Retina (tissue), 1 donor: ENCODE measurements at places on chromosomes 12 and 14.

- DNase-seq, result no peak
Measured at GRCh38 chr14:26137161-26137560, 460.7 kb downstream of the NOVA1 start.

DNA sequence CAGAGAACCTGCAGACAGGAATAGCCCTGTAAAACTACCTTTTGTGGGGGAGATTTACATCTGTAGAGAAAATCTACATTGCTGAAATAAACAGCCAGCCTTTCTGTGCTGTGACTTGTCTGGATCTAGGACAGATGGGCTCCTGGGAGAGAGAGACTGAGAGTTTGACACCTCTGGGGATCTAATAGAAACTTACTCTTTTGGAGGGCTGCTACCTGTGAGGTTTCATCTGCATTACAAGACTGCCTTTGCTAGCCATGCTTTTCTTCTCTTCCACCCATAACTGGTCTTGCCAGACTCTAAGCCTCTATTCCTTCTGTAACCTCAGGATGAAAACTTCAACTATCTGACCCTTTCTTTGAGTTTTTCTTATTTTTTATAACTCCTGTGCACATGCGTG is 452.6 kb downstream of the ZFP36L1 start:
- DNase-seq, result no peak

GRCh38 chr12:26721800-26722199 is 111.2 kb downstream of the ITPR2 start:
- DNase-seq, result no peak

DNA sequence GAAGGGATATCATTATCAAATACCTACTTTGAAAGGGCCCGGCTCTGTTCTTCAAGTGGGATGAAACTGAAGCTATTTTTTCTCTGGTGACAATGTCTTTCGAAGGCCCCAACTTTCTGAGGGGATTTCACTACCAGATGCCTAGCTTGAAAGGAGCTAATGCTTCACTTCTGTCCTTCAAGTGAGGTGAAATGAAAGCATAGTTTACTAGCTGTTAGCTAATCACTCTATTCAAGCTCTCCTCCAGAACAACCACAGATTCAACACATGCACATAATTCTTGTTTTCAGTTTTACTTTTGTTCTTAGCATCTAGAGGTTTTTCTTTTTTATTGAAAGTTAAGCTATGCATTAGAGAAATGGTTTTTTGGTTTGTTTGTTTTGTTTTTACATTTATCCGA is 571.4 kb downstream of the NOVA1 start:
- no peak for DNase-seq

- no peak for DNase-seq
Measured at GRCh38 chr14:64680013-64680713, 24.1 kb upstream of the PLEKHG3 start.

- DNase-seq, result no peak
Measured at GRCh38 chr14:20184181-20184580, 6.5 kb upstream of the OR11G2 start.

GRCh38 chr14:38138473-38139138 is 69.1 kb upstream of the SSTR1 start:
- DNase-seq, result no peak

- DNase-seq, result no peak
Measured at GRCh38 chr14:42869681-42870080, 1263.0 kb downstream of the LRFN5 start.

GRCh38 chr12:124057691-124058090 is 84.7 kb downstream of the ZNF664 start:
- no peak for DNase-seq

DNA sequence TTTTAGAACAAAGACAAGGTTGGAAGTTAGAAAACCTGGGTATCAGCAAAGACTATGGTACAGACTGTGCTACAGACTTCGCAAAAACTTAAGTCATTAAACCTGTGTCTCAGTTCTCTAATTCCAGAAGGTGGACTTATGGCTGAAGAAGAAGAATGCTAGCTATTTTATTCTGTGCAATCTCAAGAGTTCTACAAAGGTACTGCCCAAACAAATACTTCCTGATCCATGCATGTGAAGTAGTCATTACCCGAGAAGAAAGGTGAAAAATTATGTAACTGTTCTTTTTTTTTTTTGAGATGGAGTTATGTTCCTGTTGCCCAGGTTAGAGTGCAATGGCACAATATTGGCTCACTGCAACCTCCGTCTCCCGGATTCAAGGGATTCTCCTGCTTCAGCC is 45.5 kb upstream of the SLC2A3 start:
- DNase-seq, result no peak

- DNase-seq, result no peak
Measured at GRCh38 chr14:82786483-82786880, 1252.8 kb upstream of the SEL1L start.

- DNase-seq, result peak; percentile 13
Measured at GRCh38 chr12:50933459-50934124, 18.8 kb upstream of the HIGD1C start.

DNA sequence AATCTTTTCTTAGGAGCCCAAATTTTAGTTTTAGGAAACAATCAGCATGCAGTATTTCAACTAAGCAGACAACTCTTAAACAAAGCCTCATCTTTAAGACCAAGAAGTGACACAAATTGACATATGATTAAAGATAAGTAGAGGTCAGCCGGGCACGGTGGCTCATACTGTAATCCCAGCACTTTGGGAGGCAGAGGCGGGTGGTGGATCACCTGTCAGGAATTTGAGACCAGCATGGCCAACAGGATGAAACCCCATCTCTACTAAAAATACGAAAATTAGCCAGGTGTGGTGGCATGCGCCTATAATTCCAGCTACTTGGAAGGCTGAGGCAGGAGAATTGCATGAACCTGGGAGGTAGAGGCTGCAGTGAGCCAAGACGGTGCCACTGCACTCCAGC is 35.8 kb downstream of the BLTP3B start:
- DNase-seq, result no peak

- no peak for DNase-seq
Measured at GRCh38 chr12:97017213-97017612, 110.2 kb downstream of the NEDD1 start.

DNA sequence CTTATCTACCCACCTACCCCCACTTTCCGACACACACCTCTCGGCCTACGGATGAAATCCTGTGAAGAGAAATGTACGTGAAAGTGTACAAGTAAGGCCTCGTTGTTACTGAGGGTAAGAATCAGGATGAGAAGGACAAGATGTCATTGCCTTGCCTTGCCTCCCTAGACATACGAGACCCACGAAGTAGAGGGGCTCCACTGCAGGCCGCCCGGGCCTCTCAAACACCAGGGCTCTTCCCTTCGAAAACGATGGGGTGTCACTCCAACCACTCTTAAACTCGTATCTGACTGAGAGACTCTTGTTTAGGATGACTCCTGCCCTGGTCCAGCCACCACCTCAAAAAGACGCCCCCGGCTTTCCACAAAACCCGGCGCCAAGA is 498 bp downstream of the RACGAP1 start:
- peak; percentile 23 for DNase-seq

DNA sequence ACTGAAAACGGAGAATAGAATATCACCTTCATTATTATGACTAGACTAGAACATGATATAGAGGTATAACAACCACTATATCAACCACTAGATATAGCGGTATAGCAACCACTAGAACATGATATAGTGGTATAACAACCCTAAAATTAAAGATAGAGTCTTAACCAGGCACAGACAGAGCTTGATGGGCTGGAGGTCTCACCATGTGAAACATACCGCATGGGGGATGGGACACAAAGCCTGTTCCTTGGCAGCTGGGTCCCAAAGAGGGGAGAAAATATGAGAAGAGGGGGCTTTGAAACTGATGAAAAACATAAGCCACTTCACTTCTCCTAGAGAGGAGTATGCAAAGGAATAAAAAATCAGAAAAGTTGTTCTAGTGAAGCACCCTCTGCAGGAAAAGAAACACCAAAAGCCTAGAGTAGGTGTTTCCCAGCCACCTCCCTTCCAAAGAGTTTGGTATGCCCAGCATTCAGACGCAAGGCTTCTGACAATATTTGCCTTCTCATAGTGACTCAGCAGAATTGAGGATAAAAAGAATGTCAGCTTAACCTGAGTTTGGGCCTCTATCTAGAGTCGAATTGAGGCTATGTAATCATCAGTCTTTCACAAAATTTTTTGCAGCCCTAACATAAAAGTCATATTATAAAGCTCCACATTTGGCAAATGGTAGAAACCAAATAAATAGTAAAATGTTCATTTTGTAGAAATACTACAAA is 316.4 kb downstream of the NOVA1 start:
- no peak for DNase-seq

- peak; percentile 32 for DNase-seq
Measured at GRCh38 chr12:13173012-13173932, 23.3 kb upstream of the EMP1 start.

- DNase-seq, result no peak
Measured at GRCh38 chr14:22808388-22809209, 6.6 kb downstream of the SLC7A7 start.

- DNase-seq, result no peak
Measured at GRCh38 chr12:8465301-8465996, 9.7 kb downstream of the CLEC6A start.

GRCh38 chr14:99035712-99036610 is 236.0 kb downstream of the BCL11B start:
- DNase-seq, result peak; percentile 74

DNA sequence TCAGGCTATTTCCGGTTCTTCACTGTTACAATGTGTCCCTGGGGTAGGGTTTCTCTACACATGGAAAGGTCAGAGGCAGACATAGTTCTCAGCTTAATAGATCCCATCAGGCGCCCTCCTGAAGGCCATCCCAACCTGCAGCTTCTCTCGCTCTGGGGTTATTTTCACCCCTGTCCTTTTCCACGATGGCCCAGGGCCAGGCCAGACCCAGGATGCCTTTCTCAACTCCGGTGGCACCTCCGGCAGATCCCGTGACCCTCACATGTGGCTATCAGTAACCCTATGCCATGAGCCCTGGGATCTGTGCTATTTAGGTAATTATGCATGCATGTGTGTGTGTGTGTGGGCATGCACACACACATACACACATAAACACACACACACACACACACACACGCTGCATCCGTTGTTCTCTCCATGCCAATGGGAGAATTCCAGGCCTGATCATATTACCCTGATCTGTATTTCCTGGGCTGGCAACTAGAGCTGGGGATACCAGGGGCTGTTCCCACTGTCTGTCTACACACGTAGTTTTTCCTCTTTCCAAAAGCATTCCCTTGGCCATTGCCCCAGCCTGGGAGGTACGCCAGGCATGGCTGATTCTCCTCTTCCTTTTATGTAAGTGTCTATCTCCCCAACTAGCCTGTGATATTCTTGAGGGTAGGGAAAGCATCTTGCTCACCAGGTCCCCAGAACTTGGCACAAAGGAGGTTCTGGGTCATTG is 51.2 kb upstream of the NOS1 start:
- DNase-seq, result no peak

- DNase-seq, result no peak
Measured at GRCh38 chr12:19994968-19995367, 373.4 kb upstream of the PDE3A start.

GRCh38 chr12:5497329-5498053 is 65.6 kb downstream of the NTF3 start:
- no peak for DNase-seq

GRCh38 chr14:71923513-71923912 is 8.7 kb upstream of the RGS6 start:
- no peak for DNase-seq

DNA sequence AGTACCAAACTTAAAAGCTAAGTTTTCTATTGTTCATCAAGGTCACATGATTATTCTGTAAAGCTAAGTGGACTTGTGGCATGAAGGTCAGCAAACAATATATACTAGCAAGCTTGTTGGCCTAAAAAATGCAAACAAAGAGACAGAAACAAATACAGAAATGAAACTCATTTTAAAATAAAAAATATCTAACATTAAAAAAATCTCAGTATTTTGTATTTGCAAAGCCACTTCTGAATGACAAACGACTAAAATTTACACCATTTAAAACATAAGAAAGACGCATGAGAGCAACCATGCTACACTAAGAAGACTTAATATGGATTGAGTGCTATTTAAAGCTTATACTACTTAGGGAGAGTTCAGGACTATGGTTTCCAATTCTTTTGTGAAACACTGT is 72.8 kb upstream of the BBS10 start:
- DNase-seq, result peak; percentile 6

DNA sequence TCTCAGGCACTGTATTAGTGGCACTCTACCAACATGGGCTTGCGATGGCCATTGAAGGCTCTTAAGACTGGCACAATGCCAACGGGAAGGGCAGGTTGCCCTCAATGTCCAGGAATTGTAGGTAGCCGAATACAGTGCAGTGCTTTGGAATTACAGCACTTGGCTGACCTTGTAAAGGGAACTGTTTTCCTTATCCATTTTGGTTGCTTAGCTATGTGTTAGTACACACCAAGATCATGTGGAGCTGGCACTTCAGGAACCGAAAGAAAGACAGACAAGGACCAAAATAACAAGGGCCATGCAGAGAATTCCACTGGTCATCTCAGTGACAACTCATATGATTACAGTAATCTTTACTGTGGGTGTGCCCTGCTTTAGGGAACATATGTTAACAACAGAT is 72.7 kb downstream of the DYRK2 start:
- no peak for DNase-seq

DNA sequence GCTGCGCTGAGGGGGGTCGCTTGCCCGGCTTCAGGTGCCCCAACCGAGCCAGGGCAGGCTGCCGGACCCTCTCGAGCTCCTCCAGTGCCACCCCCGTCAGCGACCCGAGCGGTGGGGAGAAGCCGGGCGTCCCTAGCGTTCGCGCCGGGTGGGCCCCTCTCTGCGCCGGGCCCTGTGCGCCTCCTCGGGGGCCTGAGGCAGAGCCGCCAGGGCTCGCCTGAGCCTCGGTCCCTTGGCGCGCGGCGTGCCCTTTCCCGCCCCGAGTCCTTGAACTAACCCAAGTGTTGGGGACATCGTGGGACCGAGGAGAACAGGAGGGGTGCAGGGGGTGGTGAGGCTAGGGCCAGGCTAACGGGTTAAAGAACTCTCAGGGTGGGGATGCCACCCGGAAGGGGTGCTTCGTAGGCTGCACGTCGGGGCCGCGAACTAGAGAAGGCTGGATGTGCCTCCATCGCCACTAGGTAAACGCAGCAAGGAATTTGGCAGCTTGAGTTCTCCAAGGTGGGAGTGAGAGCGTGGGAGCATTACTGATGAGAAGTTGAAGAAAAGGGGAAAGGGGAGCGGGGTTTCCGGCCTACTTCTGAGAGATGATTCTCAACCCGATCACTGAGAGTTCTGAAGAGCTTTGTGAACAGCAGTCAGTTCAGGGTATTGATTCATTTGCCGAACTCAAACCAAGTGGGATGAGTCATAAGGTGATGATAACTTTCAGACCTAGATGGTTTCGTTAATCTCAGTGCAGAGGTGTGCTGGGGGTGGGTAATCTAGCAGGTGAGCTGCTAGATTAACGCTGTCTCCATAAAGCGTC is 618 bp downstream of the RNF34 start:
- no peak for DNase-seq
